ENCODE measurements at places on chromosomes 1 and 21.

DNA sequence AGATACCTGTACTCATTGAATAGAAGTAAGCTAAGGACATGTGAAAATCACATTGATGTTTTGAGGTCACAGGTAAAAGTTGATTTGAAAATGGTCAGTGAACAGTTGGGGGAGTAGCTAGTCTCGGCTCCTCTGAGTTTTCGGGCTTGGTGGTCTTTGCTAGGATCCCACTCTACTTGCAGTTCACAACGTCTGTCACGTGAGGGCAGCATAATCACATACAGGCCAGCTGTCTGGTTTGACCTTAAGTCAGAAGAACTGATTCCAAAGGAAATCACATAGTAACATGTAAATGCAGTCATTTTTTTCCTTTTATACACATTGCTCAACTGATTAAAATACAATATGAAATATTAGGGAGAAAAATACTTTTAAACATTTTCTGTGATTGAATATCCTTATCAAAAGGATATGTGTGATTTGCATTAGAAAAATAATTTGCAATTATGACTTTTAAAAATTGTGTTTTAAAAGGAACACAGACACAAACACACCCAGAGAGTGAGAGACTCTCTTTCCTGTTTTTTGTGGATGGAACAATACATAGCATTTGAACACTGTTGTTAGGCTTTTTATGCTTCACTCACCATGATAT lies 21.8 kb upstream of the PDC start:
- H3K27me3 ChIP-seq: peaks cover 25% of the 10 kb centered on the region
- no peaks in the 10 kb centered on the region for H3K36me3 ChIP-seq
- no peak for DNase-seq
- no peak overlapping the region for H3K27ac ChIP-seq
- H3K4me1 ChIP-seq: peaks cover 3% of the 10 kb centered on the region
- no peak overlapping the region for H3K4me3 ChIP-seq

- no peaks in the 10 kb centered on the region for H3K36me3 ChIP-seq
- no peaks in the 10 kb centered on the region for H3K27me3 ChIP-seq
- H3K4me3 ChIP-seq: peak overlapping the region; percentile 98
- no peak for DNase-seq
- peak overlapping the region; percentile 47 for H3K27ac ChIP-seq
Observed at GRCh38 chr1:6601923-6602668, 573 bp downstream of the KLHL21 start.

DNA sequence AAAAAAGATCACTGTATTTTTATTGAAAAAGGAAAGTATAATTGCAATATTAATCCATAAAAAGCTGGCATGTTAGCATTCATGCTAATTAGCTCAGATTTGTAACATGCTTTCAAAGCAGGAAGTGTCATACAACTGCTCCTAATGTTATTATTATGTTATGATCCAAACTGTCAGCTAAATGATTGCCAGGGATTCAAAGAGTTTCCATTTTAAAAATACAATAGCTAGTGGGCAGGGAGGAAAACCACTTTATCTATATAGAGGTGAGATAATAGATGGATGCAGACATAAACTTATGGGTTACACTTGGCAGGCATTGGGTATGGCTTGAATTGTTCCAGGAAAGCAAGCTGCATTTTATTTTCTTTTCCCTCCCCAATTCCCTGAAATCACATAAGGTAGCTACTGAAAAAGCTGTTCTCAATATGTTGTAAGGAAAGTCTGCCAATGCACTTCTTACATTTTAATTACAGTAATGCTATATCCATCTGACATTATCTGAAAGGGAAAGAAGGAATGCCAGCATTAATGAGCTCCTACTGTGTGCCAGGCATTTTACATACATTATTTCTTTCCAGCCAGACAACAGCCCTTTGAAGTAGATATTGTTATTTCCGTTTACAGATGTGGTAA lies 9.8 kb upstream of the MYSM1 start:
- H3K4me3 ChIP-seq: no peak overlapping the region
- peaks cover 2% of the 10 kb centered on the region for H3K4me1 ChIP-seq
- H3K27ac ChIP-seq: no peak overlapping the region

DNA sequence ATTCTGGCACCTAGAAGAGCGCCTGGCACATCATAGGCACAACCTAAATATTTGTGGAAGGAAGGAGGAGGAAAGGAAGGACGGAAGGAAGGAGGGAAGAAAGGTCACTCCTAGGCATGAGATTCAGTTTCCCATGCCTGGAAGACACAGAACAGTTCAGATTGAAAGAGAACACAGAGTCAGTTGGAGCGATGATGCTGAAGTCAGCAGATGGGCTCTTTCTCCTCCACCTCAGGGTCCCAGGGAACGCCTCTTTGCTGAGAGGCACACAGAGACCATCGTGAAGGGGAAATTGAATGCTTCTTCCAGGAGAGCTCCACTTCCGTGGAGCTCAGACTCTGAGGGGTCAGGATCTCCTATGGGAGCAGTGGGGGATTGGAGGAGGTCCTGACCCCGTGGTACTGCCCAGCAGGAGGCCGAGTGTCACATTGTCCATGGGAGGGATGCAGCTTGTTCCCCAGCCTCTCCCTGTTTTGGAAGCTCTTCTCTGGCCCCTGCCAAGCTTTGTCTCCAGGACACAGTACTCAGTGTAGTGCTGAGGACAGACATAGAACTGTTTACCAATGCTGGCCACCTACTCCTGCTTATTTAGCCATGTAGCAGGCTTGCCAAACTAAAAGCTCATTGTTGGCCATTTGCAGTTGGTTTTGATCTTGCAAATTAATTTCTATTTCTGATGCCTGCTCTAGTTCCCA lies 2.4 kb downstream of the MYBPHL start:
- H3K4me3 ChIP-seq: no peak overlapping the region
- DNase-seq: no peak
- H3K4me1 ChIP-seq: peaks cover 2% of the 10 kb centered on the region
- peaks cover 45% of the 10 kb centered on the region for H3K27me3 ChIP-seq
- no peaks in the 10 kb centered on the region for H3K36me3 ChIP-seq
- no peak overlapping the region for H3K27ac ChIP-seq

DNA sequence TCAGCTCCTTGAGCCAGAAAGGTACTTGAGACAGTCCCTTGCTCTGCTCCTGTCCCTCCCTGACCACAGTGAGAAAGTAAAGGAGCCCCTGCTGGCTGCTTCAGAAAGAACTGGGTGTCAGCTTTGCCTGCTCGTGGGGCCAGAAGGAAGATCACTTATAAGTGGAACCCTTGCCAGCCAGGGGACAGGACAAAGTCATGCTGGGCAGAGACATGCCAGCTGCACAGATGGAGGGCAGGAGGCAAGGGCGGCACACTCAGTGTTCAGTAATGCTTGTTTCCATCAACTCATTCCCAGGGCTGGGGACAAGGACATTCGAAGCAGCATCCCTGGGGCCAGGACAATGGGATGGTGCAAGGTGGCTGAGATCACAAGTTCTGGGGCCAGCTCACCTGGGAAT lies 41.8 kb downstream of the NTPCR start:
- no peak for DNase-seq
- no peak overlapping the region for H3K27ac ChIP-seq
- H3K36me3 ChIP-seq: peaks cover 18% of the 10 kb centered on the region
- no peaks in the 10 kb centered on the region for H3K27me3 ChIP-seq

- H3K4me1 ChIP-seq: peaks cover 23% of the 10 kb centered on the region
- H3K27ac ChIP-seq: peak within 1 kb of the TSS; percentile 29
- no peak within 1 kb of the TSS for H3K4me3 ChIP-seq
- H3K36me3 ChIP-seq: no peaks in the 10 kb centered on the region
Observed at GRCh38 chr1:160366731-160367515, at the start of gene NHLH1. TSS of gene NHLH1 (plus strand) at chr1:160367071. CDS start at chr1:160370732, 3,661 bp downstream.

- no peaks in the 10 kb centered on the region for H3K27me3 ChIP-seq
- H3K27ac ChIP-seq: no peak overlapping the region
- H3K4me3 ChIP-seq: no peak overlapping the region
- no peak for DNase-seq
- H3K36me3 ChIP-seq: no peaks in the 10 kb centered on the region
Observed at GRCh38 chr21:42672699-42673458, 19.5 kb downstream of the PDE9A start.

GRCh38 chr21:31132574-31133242 lies 94.4 kb upstream of the KRTAP19-8 start:
- peak overlapping the region; percentile 93 for H3K27ac ChIP-seq
- H3K4me1 ChIP-seq: peaks cover 34% of the 10 kb centered on the region
- DNase-seq: peak; percentile 46
- H3K27me3 ChIP-seq: no peaks in the 10 kb centered on the region
- H3K4me3 ChIP-seq: peak overlapping the region; percentile 93

DNA sequence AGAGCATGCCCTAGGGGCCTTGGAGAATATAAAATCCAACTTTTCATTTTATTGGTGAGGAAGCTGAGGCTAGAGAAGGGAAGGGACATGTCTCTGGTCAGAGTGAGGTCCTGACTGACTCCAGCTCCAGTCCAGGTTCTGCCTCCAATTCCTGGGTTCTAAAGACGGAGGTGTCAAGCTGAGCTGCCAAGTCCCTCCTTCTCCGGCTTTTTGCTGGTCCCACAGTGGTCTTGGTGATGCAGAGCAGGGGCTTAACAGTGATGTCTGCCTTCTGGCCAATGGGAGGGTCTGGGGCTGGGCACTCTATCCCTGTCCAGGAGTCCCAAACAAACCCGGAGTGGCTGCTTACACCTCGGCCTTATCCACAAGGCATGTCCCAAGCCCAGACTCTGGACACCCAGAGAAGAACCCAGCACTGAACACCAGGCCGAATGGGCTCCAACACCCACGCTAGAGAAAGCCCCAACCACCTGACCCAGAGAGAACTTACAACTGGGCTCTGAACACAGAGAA lies 104.8 kb downstream of the EBNA1BP2 start:
- no peaks in the 10 kb centered on the region for H3K36me3 ChIP-seq
- DNase-seq: no peak
- peaks cover 17% of the 10 kb centered on the region for H3K4me1 ChIP-seq
- no peaks in the 10 kb centered on the region for H3K27me3 ChIP-seq

All from T-helper 17 cell (primary cell).